ENCODE measurements at places on chromosomes 6 and 20.

- no peak for DNase-seq
These were observed 2.8 kb downstream of the SNAI1 start for GRCh38 chr20:49985617-49986016.

DNA sequence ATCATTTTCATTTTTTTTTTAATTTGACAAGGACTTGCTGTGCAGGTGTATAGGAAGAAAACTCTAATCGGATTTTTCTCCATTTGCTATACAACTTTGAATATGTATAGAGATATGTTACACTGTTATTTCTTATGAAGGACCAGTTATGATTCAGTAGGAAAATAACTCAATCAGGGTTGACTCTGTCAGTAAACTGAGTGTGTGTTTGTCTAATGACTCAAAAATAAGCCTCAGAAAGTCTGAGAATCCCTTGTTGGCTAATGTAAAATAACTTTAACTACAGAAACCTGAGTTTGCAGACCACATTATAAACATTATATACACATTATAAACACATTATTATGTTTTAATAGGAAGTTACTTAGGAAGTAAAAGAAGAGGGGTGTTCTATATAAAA is 352.6 kb downstream of the RIMS1 start:
- no peak for DNase-seq

DNA sequence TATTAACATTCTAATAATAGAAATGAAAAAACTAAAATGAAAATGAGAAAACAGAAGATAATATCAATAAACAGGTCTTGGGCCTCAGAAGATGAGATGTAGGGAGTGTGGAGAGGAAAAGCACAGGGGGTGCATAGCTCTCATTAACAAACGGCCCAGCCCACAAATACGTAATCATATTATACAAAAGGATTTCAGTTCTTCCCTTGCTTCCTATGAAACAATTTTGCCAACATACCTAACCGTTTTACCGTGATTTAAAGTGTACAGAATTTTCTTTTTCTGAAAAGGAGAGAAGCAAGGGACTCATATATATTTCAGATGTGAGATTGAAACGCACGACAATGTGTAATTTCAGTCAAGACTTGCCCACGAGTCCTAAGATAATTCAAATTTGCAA is 136.0 kb downstream of the HFE start:
- no peak for DNase-seq

DNA sequence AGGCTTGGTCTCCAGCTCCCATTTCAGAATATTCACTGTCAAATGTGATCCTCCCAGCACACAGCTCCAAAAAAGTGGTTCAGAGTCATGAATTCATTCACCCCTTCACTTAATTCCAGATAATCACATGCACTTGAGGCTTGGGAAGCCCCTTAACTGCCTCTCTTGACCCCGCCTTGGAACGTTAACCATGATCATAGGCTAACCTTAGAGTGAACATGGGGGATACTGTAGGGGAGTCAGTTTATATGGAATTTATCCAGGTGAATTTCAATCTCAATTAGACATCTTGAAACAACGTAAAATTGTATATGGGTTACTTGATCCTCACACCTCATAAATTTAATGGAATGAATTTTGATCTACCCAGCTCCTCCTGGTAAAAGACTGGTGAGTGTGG is 346.8 kb upstream of the ARID1B start:
- DNase-seq = no peak

- DNase-seq = no peak
These were observed 161.5 kb downstream of the SLC16A10 start for GRCh38 chr6:111248789-111249188.

- DNase-seq = no peak
These were observed 266.4 kb downstream of the TINAG start for GRCh38 chr6:54574671-54575070.

GRCh38 chr6:134707342-134708031 is 242.4 kb downstream of the ALDH8A1 start:
- no peak for DNase-seq

DNA sequence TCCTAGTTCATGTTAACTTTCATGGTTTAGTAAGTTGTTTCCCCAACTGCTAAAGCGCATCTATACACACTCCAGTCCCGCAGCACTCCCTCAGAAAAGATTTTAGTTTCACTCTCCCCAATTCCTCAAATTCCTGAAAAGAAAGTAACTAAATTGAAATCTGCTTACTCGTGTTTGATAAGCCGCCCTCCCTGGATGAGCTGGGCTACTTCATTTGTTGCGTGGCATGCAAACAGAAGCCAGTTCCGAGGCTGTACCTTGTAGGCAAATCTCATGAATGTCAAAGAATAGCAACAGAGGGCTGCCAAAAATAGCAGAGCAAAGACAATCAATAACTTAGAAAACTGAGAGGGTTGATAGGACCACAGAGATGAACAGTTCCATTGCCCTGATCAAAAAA is 16.9 kb downstream of the MPC1 start:
- no peak for DNase-seq

DNA sequence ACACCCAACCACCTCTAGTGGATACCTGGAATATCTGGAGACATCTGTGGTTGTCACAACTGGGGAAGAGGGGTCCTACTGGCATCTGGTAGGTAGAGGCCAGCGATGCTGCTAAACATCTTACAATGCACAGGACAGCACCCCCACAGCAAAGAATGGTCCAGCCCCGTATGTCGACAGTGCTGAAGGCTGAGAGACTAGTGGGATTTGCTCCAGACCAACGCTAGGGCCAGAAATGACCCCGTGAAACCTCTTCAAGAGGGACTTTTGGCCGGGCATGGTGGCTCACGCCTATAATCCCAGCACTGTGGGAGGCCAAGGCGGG is 7.2 kb downstream of the PREX1 start:
- DNase-seq = no peak

- no peak for DNase-seq
These were observed 33.0 kb downstream of the GMPR start for GRCh38 chr6:16271428-16271827.

DNA sequence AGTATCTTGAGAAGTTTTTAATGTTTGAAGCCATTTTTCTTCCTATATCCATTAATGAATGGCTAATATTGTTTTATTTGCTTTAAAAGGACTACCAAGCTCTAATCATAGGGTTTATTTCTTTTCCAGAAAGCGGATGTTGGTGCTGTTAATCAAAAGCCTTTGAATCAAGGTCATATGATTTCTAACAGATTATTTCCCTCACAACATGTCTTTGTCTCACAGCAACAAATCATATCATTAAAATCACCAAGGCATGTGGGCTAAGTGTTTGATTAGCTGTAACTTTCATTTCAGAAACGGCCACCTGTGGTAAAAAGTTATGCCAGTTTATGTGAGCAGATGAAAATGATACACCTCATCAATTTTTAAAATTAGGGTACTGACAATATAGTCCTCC is 21.7 kb downstream of the TRAF3IP2 start:
- no peak for DNase-seq

- DNase-seq = no peak
These were observed 1102.8 kb upstream of the GJE1 start for GRCh38 chr6:141029908-141030307.

DNA sequence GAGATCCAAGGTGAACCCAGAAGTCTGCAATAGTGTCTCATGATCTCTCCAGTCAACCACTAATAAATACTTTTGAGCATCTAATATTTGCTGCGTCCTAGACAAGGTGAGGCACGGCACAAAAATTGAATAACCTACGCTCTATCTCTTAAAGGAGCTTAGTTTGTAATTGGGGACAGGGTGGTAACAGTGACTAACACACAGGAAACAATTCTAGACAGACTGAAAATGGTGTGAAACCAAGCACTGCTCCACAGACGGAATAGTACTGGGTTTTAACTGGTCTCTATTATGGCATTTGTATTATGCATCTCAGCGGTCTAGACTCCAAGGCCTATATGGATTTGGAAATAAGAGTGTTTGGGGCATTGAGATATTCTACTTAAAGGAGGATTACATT is 120.1 kb downstream of the CLIC5 start:
- DNase-seq = no peak

DNA sequence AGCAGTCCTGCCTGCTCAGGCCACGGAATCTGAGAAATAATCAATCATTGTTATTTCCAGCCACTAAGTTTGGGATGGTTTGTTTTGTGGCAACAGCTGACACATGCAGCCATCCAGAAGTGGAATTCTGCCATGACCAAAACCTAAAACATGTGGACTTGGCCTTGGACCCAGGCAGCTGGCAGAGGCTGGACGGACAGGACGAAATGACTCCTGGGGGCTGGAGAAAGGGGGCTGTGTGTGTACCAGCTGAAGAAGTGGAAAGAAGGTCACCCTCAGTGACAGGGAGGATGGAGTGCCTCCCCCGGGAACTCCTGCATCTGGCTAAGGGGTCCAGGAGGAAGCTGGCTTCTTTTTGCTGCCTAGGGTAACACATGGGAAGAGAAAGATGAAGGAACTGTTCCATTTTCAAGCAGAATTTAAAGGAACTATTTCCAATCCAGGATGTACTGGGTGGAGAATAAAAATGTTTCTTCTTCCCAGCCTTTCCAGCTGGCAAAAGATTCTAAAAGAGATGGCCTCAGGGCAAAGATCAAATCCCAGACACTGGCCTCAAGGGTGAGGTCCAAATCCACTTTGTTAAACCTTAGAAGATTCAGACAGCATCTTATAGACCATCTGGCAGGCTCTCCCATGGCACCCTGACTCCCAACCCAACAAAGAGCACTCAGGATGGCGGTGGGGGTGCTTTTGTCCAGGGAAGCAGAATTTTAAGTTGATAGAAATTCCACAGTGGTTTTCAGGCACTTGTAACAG is 14.3 kb downstream of the SERPINB6 start:
- no peak for DNase-seq

GRCh38 chr6:127992144-127992543 is 91.3 kb upstream of the THEMIS start:
- no peak for DNase-seq

DNA sequence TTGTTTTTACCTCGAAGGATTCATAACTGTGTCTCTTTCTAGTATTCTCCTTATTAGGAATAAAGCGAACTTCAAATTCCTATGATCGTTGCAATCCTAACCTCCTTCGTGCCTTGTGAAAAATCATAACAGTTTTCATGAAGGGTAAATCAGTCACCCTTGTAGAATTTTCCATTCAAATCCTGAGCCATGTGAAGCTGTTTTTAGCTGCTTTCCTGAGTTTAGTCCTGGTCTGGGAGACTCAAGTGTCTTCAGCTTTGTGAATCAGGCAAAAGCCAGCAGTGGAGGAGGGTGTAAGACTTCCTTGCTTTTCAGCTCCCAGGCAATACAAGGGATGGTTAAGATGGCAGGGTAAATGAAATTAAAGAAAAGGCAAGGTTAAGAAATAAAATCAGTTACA is 24.3 kb downstream of the GCNT2 start:
- no peak for DNase-seq

- DNase-seq = no peak
These were observed 115.9 kb upstream of the BEND3 start for GRCh38 chr6:107231243-107231642.

DNA sequence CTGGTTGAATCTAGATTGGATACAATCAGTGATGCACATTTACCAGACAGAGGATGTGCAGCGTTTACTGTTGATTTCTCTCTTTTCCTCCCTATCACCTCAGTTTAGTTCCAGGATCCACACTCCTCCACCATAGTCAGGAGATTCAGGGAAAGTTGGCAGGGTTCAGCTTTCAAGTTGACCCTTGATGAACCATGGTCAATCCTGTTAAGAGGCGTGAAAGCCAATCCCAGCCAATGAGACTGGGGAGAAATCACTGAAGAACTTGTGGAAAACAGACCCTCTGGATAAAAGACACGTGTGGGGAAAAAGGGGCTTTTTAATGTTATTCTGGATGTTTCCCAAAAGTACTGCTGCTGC is 19.2 kb upstream of the SCP2D1 start:
- DNase-seq = no peak

DNA sequence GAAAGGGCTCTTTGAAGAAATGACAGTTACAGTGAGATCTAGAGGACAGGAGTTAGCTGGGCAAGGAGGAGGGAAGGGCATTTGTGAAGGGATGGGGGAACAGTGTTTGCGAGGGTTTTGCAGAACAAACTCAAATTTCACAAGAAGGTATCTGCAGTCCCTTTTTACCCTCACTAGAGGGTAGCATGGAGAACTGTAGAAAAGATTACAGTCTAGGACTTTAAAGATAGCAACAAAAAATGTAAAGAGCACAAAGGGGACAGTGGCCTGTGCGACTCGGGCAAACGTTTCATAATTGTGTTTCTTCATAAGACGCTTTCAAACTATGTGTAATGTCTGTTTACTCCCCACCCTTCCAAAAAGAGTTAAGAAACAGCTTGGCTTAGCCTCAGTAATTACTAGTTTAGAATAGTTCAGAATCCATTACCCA is 21.2 kb upstream of the ASXL1 start:
- DNase-seq = no peak

GRCh38 chr6:15906420-15907016 is 222.4 kb upstream of the MYLIP start:
- DNase-seq = no peak

DNA sequence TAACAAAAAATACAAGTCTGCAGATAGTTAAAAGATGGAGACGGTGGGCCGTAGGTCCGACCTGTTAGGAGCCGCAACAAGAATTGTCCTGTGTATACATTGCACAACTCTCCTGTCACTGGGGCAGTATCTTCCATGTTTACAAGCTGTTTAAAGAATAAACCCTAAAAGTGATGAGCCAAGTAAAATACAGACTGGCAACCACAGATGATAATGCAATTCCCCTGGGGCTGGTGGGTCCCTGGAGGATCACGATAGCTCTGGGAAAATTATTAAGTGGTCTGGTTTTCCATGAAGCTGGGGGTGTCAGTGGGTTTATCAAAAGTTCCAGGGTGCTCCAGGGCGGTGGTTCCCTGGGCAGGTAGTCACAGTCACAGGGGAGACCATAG is 8.1 kb upstream of the FAM50B start:
- no peak for DNase-seq

DNA sequence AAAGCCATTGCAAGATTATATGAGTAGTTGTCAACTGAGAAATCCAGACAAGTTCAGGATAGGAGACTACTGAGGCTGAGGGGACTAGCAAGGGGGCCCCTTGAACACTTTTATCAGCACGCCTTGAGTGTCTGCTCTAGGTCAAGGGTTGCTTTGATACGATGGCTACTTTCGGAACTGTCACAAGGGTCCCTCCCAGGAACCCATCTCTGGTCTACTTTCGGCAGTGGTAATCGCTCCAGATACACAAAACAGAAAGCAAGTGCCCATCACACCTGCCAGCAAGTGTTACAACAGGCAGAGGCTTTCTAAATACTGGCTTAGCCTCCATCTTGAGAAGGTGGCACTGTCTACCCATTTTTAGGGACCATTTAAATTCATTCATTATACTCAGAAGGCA is 61.1 kb downstream of the GJA10 start:
- DNase-seq = no peak

Data from activated CD4-positive, alpha-beta T cell treated with anti-CD3 and anti-CD28 coated beads, Interleukin-2, amount 50 U/mL, for 4 hours (primary cell).